Hindlimb muscle (tissue), 1 donor: ENCODE measurements at places on chromosomes 7 and 10. TPM values are rescaled to one million over a fixed set of nuclear protein-coding genes. Genes with fewer than 3 reads are reported as not detected.

KEL gene
- polyA plus RNA-seq: 1.1 TPM

LBX1 gene
- 12.4 TPM for polyA plus RNA-seq

ZNF777 gene
- polyA plus RNA-seq: 11.2 TPM

RBP3 gene
- polyA plus RNA-seq: 0.12 TPM

CTTNBP2 gene
- polyA plus RNA-seq: 1.5 TPM

WIPF3 gene
- polyA plus RNA-seq: 28.4 TPM

FKBP9 gene
- polyA plus RNA-seq: 132 TPM

PPP1R9A gene
- 28.7 TPM for polyA plus RNA-seq

MAP3K8 gene
- polyA plus RNA-seq: 2.3 TPM

TET1 gene
- polyA plus RNA-seq: 10.8 TPM

MBLAC1 gene
- 1.5 TPM for polyA plus RNA-seq

GSDME gene
- 8.0 TPM for polyA plus RNA-seq

CCDC172 gene
- polyA plus RNA-seq: not detected

NPFFR1 gene
- polyA plus RNA-seq: 0.09 TPM
